ENCODE measurements at places on chromosomes 6 and 20. TPM values are rescaled to one million over a fixed set of nuclear protein-coding genes. Genes with fewer than 3 reads are reported as not detected.

BPIFB2 gene
- total RNA-seq: not detected

GNMT gene
- total RNA-seq: not detected

TPBG gene
- 80.9 TPM for total RNA-seq

BTNL2 gene
- total RNA-seq: not detected

KCNK16 gene
- total RNA-seq: not detected

PKHD1 gene
- not detected for total RNA-seq

PDE10A gene
- 0.05 TPM for total RNA-seq

BMP5 gene
- not detected for total RNA-seq

DDRGK1 gene
- 75.0 TPM for total RNA-seq

IL17A gene
- not detected for total RNA-seq

ZNF831 gene
- not detected for total RNA-seq

SLC22A1 gene
- 2.3 TPM for total RNA-seq

ZC2HC1B gene
- 1.3 TPM for total RNA-seq

HLA-G gene
- 5.9 TPM for total RNA-seq

PCNA gene
- total RNA-seq: 198 TPM

All from airway epithelial cell (primary cell).